ENCODE measurements at places on chromosomes 1 and 21.

DNA sequence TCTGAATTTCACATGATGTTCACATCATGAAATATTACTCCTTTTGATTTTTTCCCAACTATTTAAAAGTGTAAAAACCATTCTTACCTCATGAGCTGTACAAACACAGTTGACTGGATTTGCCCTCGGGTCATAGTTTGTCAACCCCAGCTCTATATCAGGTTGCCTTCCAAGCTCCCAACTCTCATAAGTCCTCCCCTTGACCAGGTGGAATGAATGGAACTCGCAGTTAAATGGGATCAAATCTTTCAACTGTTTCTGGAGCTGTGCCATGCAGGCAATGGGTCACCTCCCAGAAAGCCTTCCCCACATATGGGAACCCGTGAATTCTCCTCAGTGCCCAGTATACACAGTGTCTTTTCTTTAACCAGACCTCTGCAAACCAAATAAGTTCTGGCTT lies 169.8 kb upstream of the FOXD3 start:
- no peak for DNase-seq
- H3K27ac ChIP-seq = no peak overlapping the region
- H3K27me3 ChIP-seq = no peaks in the 10 kb centered on the region
- H3K36me3 ChIP-seq = no peaks in the 10 kb centered on the region

DNA sequence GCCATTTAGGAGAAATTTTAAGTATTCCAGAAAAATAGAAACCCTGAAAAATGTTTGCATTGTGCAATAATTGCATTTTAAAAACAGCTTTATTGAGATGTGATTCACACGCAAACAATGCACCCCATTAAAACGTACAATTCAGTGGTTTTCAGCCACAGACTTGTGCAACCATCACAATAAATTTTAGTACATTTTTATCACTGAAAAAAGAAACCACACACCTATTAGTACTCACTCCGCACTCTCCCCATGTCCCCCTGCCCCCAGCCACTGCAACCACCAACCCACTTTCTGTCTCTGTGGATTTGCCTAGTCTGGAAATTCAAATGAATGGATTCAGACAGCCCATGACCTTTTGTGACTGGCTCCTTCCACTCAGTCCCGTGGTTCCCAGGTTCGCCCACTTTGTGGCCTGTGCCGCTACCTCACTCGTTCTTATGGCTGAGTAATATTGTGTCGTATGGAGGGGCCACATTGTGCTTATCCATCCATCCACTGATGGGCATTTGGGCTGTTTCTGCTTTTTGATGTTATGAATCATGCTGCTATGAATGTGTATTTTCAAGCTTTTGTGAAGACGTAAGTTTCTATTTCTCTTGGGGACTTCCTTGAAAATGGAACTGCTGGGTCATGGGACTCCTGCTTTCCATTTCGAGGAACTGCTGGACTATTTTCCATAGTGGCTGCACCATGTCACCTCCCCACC lies 147.7 kb upstream of the ARHGEF16 start:
- no peak overlapping the region for H3K4me3 ChIP-seq
- peaks cover 7% of the 10 kb centered on the region for H3K27me3 ChIP-seq
- peaks cover 3% of the 10 kb centered on the region for H3K36me3 ChIP-seq
- no peaks in the 10 kb centered on the region for H3K4me1 ChIP-seq
- no peak for DNase-seq
- no peak overlapping the region for H3K27ac ChIP-seq

- DNase-seq = no peak
- no peak overlapping the region for H3K27ac ChIP-seq
- no peak overlapping the region for H3K4me3 ChIP-seq
- no peaks in the 10 kb centered on the region for H3K27me3 ChIP-seq
- no peaks in the 10 kb centered on the region for H3K36me3 ChIP-seq
Observed at GRCh38 chr1:65197636-65198035, 49.6 kb downstream of the AK4 start.

DNA sequence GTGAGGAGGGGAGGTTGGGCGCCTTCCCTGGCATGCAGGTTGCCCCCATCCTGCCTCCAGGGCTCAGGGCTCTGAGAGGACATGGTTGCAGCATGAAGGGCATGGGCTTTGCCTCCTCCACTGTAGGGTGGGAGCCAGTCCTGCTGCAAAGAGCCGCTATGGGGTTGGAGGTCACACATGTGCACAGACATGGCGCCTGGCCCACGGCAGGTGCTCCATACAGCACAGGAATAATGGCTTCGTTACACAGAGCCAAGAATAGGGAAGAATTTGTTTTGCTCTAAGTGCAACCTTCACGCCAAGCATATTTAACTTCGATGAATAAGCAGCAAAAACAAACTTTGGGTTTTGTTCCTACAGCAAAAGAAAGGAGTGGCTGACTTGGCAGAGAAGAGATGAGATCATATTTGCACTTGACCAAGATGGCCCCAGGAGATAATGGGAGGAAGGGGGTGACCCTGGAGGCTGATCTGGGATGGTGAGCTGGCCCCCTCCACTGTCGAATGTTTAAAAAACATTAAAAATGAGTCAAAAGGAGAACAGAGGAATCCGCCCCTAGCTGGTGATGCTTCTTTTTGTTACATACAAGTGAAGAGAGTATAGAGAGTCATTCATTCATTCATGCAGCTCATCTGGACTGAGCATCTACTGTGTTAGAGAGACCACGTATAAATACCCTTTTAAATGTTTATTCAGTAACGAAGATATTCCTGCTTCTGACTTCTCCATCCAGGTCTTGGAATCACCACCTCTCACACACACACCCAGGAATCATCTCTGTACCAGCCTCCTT lies 12.4 kb upstream of the C2CD2 start:
- H3K27me3 ChIP-seq = peaks cover 2% of the 10 kb centered on the region
- peaks cover 20% of the 10 kb centered on the region for H3K4me1 ChIP-seq
- H3K27ac ChIP-seq = no peak overlapping the region
- H3K36me3 ChIP-seq = no peaks in the 10 kb centered on the region
- no peak overlapping the region for H3K4me3 ChIP-seq

DNA sequence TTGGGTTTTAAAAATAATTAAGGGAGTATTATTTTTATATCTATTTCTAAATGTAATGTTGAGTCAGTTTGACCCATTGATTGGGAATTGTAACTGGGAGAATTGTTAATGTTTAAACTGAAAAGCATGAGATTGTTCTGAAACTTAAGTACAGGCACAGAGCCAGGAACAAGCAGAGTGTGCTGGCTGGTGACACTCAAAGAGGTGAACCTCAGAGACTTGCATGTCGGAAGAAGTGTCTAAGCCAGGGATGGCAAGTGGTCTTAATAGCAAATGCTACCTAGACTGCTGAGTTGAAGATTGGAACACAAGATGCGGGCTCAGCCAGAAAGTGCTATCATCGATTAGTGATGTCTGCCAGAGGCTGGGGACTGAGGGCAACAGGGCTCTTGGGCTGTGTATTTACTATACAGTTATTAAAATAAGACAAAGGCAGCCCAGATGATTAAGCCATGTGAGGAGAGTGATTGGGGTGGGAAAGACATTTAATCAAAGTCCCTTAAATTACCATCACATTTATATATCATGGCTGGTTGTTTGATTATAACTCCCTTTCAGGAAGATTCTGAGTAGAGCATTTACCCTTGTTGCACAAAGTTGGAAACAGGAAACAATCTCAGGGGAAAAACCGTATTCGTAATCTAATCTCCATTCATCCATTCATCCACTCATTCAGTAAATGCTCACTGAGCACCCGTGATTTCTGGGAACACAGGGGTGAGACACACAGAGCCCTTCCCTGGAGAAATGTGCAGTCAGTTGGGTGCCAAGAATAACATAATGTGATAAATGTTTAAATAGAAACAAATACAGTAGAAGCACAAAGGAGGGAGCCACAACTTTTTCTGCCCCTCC lies 42.8 kb downstream of the C8A start:
- H3K36me3 ChIP-seq = no peaks in the 10 kb centered on the region
- H3K4me1 ChIP-seq = no peaks in the 10 kb centered on the region
- no peak overlapping the region for H3K4me3 ChIP-seq
- DNase-seq = no peak

- H3K36me3 ChIP-seq = no peaks in the 10 kb centered on the region
- no peak for DNase-seq
- H3K27me3 ChIP-seq = peaks cover 2% of the 10 kb centered on the region
- no peak overlapping the region for H3K27ac ChIP-seq
- no peak overlapping the region for H3K4me3 ChIP-seq
Observed at GRCh38 chr1:113146242-113147072, 73.5 kb downstream of the LRIG2 start.

DNA sequence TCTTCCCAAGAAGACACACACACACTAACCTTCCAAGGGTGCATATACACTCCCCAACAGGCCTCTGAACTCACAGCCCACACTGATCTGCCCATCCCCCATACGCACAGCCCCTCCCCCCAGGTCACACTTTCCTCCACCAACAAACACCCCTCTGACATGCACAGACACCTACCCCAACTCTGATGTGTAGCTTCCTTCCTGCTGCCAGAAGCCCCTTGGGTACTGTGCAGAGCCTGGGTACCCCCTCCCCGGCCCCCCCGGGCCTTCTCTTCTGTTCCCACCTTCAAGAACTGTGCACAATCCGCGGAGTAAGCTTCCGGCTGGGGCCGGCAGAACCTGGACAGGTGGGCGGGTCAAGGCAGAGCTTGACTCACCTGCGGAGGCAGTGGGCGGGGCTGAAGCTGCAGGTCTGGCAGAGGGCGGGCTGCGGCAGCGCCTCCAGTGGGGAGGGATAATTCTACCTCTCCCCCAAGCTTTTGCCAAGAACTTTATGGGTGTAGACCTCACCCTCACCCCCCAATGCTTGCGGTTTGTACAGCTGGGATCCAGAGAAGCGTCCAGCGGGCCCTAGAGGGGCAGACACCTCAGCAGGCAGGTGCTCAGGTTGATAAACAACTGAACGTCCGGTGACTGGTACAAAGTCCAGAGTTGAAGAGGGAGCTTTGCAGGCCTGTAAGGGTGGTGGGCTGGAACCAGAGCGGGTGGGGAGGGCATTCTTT lies at the start of gene C1orf210:
Gene C1orf210, minus strand, starts transcription at position 313 of the 722 bp plus-strand sequence. CDS start 2,311 bp downstream, outside the sequence.
- peaks cover 11% of the 10 kb centered on the region for H3K4me1 ChIP-seq
- peaks cover 8% of the 10 kb centered on the region for H3K27me3 ChIP-seq
- H3K27ac ChIP-seq = no peak within 1 kb of the TSS

- no peak for DNase-seq
- H3K27ac ChIP-seq = no peak overlapping the region
- peaks cover 3% of the 10 kb centered on the region for H3K27me3 ChIP-seq
- H3K4me3 ChIP-seq = no peak overlapping the region
- H3K36me3 ChIP-seq = no peaks in the 10 kb centered on the region
Observed at GRCh38 chr21:14353231-14353630, 29.7 kb downstream of the HSPA13 start.

DNA sequence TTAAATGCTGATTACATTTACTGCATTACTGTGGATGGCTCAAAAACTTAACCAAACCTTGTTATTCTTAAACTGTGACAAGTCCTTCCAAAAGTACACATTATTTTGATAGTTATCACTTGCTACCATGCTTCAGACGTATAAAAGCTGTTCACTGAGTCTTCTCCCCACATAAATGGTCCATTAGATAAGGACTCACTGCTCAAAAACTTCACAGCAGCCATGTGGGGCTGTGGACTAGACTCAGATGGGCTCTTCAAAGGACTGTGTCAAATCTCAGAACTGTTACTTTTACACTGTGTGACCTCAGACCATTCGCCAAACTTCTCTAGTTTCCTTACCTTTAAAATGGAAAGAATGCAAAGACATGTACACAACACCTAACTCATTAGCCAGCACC lies 11.6 kb downstream of the SCAF4 start:
- peaks cover 6% of the 10 kb centered on the region for H3K4me1 ChIP-seq
- H3K27me3 ChIP-seq = no peaks in the 10 kb centered on the region
- no peak overlapping the region for H3K4me3 ChIP-seq
- no peaks in the 10 kb centered on the region for H3K36me3 ChIP-seq
